ENCODE measurements at places on chromosomes 12 and 14.

- peak; percentile 75 for DNase-seq
Observed at GRCh38 chr14:102620413-102620812, 28.0 kb downstream of the RCOR1 start.

- DNase-seq: no peak
Observed at GRCh38 chr14:21023817-21024584, 860 bp downstream of the NDRG2 start.

- DNase-seq: peak; percentile 75
Observed at GRCh38 chr14:24259282-24260025, 3.5 kb downstream of the TGM1 start.

DNA sequence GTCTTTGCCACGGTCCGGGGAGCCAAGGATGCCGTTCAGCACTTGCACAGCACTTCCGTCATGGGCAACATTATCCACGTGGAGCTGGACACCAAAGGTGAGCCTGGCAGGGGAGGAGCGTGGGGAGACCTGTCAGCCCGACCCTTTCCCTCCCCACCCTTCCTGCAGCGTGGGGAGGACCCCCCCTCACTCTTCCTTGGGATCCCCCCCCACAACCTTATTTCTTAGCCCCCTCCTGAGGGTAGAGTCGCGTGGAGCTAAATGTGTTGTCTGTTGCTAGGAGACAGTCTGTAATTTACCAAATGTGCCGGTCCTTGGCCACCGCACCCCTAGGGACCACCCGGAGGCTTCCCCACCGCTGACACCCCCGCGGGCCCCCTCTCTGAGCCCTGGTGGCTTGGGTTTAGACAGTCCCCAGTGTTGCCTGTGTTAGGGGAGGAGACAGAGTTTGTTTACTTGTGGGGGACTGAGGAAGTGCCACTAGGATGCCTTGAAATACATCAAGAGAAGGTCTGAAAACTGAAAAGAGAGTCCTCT is 2.3 kb downstream of the SETD1B start:
- DNase-seq: no peak

DNA sequence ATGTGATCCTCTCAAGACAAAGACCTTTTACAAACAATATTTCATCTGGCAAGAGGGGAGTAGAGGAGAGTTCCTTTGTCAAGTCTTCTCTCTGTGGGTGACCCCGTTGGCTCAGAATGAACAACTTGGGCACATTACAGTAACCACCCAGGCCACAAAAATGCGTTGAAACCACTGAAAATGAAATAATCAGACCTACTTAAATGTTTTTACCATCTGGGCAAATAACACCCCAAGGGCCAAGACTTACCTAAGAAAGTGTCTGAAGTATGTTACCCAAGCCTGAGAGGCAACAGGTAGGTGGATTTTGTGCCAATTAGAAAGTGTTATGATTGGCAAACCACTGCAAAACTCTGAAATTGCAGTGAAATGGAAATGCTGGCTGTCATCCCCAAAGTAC is 1.3 kb downstream of the TC2N start:
- peak; percentile 71 for DNase-seq

DNA sequence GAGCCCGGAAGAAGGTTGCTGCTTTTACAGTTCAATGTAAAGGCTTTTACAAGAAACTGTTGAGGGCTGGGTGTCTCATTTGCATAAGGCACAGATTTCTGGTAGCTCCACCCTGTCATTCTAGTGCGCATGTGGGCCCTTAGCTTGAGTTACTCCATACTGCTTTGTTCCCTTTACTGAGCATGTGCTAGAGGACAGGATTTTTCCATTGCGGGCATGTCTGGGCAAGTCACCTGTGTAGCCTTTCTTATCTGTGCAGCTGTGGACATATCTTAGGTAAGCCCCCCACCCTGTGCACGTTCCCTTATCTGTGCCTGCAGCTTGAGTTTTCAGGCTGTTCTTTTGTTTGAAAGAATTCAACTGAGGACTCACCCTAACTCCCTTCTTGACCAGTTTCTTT is 56.2 kb upstream of the ARHGAP5 start:
- DNase-seq: no peak
